Brain microvascular endothelial cell (primary cell): ENCODE measurements at places on chromosomes 6 and 20.
A peak's percentile ranks its signal among the peaks of the same experiment; 100 is the strongest.

DNA sequence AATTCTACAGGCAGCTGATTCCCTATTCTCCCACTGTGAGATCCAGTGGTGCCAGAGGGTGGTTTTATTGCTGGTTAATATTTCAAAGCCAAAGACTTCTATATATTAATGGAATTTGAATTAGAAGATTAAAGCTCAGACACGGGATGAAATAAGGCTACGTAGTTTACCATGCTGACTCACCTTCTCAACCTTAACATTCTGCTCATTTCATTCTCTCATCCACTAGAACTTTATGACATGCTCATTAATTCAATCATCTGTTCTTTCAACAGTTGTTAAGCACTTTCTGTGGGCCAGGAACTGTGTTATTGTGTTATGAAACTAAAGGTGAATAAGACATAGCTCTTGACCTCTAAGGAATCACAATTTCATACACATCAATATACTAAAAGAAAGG lies 456.9 kb upstream of the MAP3K7 start:
- DNase-seq, result no peak

GRCh38 chr6:141165002-141165665 lies 967.6 kb upstream of the GJE1 start:
- DNase-seq, result no peak

GRCh38 chr20:63587776-63588591 lies 13.9 kb upstream of the HELZ2 start:
- DNase-seq, result no peak

DNA sequence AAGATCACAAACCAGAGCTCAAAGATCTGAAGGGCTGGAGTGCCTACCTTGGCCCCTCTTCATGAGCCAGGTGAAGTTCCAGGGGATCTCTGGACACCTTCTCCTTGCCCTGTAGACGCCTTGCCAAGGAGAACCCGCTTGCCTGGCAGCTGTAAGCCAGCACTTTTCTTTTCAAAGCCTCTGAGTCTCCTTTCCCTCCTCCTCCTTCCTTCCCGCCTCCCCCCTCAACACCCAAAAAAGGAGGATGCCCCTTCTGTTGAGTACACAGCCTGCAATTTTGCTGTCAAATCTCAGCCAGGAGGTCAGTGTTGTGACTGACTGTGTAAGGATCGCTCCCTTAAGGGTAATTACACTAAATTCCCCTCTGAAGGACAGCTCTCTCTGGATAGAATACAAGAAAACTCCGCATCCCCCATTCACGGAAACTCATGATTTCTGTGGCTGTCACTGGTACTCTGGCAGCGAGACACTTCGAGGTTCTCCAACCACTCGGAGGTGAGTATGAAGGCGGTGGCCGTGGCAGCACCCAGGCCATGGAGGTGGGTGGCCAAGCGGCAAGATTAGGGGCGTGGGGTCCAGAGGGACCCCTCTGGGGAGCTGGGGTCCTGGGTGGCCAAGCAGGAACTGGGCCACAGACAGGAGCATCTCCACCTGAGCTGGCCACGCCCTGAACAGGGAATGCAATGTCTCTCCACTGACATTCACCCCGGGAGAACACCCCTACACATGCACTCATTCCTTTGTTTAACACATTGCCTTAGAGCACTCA lies 23.2 kb upstream of the FOXP4 start:
- DNase-seq, result no peak

GRCh38 chr20:23887856-23888255 lies 8.3 kb upstream of the CST5 start:
- DNase-seq, result no peak

GRCh38 chr20:50904067-50904570 lies 27.1 kb downstream of the ADNP start:
- DNase-seq, result no peak

DNA sequence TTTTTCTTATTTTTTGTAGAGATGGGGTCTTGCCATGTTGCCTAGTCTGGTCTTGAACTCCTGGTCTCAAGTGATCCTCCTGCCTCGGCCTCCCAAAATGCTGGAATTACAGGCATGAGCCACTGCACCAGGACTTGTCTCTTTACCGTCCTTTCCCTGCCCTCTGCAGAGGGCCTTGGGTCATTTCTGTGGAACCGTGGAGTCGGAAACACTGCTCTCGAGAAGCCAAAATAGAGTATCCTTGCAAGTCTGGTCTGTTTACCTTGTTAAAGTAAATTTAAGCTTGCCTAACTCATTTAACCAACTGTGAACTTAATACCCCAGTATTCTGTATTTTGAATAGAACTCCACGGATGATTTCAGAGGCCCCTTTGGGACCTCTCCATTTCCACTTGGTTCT lies 51.4 kb downstream of the KDM1B start:
- DNase-seq, result no peak

DNA sequence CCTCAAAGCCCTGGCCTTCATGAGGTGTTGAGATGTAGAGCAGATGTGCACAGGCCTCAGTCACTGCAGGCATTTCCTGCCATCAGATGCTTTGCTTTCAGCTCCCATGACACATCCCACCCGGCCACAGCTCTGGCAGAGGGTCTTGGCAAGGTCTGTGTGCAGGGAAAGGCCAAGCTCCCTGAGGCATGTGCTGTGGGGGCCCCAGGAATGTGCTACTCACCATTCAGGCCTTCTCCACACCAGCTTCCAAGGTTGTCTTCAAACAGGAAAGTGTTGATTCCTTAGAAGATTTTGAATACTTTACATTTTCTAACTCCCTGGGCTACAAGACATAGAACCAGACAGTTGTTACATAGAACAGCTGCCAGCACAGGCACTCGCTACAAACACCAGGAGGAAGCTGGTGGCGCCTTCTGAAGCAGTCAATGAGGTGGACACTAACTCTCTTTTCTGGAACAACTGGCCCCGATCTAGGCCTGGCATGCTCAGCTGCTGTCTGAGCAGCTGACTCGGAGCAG lies 27.8 kb downstream of the CASS4 start:
- peak; percentile 96 for DNase-seq

DNA sequence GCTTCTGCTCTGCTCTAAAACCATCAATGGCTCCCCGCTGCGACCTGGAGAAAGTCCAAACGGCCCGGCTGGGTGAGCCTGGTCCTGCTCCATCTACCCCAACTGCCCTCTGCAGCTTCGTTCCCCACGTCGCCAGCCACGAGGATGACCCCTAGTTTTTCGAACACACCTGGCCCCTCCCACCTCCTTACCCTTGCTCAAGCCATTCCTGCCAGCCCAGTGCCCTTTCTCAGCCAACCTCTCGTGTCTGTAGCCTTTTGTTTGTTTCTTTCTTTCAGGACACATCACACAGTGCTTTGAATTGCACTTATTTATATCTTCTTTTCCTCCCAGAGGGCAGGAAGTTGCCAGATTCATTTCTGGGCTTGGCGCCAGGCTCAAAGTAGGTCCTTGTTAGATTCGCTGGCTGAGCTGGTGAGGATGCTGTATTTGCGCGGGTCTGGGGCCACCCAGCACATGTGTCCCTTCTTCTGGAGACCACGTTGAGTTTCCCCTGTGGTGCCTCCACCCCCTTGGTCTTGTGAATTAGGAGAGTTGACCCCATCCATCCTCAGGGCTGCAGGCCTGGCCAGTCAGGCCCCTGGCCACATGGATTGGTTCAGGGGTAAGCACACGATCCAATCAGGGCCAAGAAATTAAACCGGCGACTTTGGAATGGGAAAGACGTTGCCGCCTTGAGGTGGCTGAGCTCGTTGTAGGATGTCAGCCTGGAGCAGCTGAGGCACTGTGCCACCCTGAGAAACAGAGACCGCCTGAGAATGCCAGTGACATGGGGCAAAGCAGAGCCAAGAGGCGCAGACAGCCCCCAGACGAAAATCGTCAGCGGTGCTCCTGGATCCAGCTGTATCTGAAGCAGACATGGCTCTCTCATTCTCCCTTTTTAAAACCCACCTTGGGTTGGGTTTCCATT lies 156.0 kb downstream of the CEBPB start:
- peak; percentile 72 for DNase-seq

- no peak for DNase-seq
Measured at GRCh38 chr6:85420551-85420950, 29.3 kb upstream of the NT5E start.

DNA sequence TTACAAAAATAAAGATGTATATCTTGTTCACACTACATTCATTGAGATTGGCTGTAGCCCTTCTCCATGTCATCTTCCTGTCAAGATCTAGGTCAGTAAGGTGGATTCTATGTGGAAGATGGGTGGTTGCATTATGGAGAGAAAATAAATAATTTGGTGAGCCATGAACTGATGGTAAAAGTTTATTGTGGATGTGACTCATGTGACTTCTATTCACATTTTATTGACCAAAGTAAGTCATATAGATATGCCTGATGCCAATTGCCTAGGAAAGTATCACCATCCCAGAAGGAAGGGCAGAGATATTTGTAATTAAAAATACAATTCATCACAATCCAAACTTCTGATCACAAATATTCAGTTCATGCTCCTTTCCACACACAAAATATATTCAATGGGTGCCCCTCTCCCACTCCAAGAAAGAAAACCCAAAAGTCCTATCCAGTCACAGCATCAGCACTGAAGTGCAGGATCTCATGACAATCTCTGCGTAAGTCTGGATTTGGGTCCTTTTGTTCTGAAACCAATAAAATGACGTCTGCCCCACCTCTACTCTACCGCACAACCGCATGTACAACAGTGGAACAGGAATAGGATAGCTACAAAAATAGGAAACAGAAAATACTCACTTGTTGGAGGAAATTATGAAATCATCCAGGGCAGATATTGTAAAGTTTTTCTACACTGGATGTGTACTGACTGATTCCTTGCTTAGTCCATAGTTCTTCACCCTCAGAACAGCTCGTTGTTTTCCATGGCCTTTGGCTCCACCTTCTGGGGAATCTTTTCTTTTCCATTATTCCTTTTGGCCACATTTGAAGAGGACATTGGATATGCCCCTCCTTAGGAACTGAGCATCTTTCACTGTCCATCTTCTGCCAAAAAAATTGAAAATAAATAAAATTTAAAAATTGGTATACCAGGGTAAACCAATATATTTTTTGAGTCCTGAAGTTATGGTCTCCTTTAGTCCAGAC lies 16.1 kb upstream of the SLC17A3 start:
- peak; percentile 32 for DNase-seq

- no peak for DNase-seq
Measured at GRCh38 chr6:143691900-143692636, 14.3 kb downstream of the PHACTR2 start.

DNA sequence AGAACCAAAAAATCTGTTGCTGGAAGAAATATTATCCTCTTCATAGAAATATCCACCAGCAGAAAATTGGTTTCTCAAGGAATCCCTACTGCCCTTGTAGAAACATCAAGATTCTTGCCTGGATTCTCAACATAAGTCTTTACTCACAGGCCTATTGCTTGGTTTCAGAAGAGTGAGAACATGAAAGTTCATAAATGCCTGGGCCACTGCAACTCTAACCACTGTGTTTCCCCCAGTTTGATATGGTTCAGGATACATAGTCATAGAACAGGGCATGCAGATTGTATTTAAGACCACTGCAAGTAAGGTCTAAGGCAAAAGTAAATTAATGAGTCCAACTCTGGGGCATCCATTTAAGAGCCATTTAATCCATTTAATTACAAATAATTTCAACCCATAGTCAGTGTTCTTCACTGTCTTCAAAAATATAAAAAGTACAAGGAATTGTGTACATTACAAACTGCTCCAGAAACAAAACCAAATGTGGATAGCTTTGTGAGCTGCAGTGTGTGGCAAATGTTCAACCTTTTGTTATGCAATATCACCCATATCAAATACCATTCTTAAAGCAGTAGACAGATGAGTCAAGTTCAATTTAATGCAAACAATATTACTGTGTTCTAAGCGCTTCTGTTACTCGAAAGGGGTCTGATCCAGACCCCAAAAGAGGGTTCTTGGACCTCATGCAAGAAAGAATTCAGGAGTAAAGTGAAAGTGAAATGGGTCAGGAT lies 83.3 kb downstream of the OPRM1 start:
- no peak for DNase-seq

DNA sequence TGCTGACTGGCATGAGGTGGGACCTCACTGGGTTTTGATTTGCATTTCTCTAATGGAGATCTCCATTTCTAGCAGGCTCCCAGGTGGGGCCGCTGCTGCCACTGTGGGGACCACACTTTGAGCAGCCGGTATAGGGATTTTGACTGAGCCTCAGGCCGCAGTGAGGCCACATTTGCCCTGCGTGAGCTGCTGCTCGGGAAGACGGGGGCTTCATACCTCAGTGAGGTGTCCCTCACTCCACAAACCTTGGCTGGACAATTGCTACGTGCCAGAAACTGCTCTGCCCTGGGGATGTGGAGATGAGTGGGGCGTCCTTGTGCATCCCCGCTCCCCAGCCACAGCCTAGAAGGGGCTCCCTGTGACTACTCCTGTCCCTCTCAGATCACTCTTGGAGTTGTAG lies 134.3 kb downstream of the ANKRD60 start:
- DNase-seq, result no peak

DNA sequence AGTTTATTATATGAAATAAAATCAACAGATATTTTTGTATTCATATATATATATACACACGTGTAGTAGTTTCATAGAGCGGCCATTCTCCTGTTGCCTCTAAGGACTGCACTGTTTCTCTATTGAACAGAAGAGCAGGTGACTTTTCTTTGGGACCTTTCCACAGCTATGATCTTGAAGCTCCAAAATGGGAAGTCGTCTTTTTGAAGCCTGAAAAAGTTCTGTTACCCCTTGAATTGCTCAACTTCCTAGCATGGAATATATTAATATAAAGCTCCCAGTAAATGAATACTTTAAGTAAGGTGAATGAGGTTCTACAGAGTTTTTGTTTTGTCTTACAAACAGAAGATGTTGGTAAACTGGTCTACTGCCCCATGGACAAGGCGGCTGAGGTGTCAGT lies 42.2 kb upstream of the ADTRP start:
- no peak for DNase-seq

GRCh38 chr20:45765307-45765875 lies 26.3 kb downstream of the WFDC3 start:
- no peak for DNase-seq

DNA sequence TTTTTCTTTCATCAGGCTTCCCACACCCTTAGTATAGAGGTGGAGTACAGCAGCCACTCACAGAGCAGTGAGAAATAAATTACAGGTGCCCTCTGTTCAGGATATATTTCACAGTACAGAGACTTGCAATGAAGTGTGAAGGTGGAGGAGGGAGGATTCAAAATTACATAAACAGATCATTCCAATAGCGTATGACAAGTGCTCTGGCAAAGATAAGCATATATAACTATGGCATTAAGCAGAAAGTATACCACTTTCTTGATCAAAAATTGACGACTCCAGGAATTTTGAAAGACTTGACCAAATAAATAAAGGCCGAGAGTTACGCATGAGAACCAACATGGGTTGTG lies 108.7 kb downstream of the GPX5 start:
- DNase-seq, result no peak
